ENCODE measurements at places on chromosomes 7 and 10.

- DNase-seq, result no peak
Observed at GRCh38 chr10:69405221-69405620, 11.5 kb downstream of the TACR2 start.

DNA sequence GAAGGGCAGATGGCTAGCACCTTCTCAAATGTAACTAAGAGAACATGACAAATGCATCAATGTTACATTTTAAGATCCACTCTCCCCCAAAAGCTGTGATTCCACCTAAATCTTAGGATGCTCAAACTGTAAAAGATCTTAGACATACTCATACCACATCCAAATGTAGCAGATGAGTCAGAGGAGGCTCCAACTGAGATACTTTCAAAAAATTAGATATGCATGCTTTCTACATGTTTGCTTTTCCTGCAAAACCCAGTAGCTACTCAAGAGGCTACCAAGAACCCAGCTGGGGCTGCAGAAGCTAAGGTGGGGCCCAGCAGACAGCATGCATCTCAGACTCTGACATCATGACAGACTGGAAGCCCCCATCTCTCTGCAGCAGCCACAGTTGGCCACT lies 31.4 kb upstream of the FRMD4A start:
- DNase-seq, result no peak

DNA sequence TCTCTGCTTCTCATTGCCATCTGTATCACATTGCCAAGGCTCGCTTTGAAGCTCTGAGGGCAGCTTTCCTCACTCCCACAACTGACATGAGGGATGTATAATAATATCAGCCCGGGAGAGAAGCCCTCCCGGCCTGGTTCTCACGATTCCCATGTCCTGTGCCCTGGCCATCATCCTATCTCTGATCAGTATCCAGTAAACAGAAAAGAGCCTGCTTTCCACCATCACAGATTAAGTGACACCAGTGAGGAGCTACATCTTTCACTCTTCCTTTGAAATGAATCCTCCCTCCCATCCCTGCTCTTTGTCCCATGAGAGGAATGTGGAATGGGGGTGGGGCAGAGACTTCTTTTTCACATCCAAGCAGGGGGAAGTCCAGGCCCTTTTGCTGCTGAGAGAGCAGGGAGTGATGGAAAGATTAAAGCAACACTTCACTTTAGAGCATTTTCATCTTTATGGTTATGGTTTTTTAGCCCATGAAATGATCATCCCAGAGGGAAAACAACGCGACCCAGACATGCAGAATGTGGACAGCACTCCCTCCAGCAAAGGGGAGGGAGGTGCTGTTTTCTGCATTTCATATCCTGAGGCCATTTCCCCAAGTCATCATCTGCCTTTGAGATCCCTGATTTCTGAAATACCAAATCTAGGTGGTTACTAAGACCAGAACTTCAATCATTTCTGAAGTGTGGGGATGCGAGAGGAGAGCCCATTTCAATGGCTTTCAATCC lies 84.6 kb upstream of the LYZL1 start:
- DNase-seq, result no peak

GRCh38 chr7:82559193-82559805 lies 115.7 kb upstream of the CACNA2D1 start:
- DNase-seq, result no peak

DNA sequence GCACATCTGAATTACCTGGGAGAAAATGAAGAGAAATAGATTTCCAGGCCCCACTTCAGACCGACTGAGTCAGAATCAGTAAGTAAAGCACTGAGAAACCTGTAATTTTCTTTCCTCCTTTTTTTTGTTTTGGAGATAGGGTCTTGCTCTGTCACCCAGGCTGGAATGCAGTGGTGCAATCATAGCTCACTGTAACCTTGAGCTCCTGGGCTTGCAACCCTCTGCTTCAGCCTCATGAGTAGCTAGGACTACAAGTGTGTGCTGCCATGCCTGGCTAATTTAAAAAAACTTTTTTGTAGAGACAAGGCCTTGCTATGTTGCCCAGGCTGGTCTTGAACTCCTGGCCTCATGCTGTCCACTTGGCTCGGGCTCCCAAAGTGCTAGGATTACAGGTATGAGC lies 260.2 kb downstream of the STK31 start:
- DNase-seq, result no peak

DNA sequence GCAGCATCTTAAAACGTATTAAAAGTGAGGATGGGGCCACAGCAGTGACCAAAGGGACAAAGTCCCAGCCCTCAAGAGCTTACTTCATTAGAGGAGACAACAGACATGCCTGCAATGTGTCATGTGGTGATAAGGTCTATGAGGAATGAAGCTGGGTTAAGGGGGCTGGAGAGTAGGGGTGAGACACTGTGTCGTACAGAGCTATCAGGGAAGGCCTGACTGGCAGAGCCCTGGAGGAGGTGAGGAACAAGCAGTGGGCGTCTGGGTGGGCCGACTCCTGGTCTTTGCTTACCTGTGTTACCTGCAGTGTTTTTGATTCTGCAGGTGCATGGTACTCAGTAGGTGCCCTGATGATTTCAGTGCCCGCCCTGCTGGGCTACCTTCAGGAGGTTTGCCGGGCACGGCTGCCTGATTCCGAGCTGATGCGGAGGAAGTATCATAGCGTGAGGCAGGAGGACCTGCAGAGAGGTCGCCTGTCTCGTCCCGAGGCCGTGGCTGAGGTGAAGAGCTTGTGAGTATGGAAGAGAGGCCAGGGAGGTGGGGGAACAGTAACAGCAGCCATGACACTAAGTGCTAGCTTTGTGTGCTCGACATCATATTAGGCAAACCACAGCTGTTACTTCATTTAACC lies 7.6 kb downstream of the ZFYVE27 start:
- no peak for DNase-seq

DNA sequence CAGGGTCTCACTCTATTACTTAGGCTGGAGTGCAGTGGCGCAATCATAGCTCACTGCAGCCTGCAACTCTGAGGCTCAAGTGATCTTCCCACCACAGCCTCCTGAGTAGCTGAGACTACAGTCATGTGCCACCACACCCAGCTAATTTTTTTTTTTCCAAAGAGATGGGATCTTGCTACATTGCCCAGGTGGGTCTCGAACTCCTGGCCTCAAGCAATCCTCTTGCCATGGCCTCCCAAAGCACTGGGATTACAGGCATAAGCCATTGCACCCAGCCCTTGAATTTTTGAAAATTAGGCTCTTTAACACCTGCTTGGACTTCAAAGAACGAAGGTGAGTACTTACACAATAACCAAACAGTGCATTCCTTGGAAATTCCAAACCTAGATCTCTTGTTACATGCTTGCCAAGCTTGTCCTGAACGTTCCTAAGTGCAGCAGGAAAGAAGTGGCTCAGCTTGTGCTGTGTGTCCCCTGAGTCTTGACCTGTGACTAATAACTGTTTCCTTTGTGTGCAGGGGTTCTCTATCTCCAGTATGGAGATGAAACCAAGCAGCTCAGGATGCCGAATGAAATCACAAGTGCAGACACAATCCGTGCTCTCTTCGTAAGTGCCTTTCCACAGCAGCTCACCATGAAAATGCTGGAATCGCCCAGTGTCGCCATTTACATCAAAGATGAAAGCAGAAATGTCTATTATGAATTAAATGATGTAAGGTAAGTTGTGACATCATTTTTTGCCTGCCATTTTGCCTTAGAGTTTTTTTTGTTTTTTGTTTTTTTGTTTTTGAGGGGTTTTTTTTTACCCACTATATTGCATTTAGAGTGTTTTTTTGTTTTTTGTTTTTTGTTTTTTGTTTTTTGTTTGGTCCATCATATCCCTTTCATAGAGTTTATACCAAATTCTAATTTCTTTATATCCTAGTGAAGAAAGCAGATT lies 223.8 kb downstream of the KIAA1217 start:
- DNase-seq, result no peak

GRCh38 chr10:95035332-95036295 lies 33.7 kb downstream of the CYP2C8 start:
- DNase-seq, result no peak

DNA sequence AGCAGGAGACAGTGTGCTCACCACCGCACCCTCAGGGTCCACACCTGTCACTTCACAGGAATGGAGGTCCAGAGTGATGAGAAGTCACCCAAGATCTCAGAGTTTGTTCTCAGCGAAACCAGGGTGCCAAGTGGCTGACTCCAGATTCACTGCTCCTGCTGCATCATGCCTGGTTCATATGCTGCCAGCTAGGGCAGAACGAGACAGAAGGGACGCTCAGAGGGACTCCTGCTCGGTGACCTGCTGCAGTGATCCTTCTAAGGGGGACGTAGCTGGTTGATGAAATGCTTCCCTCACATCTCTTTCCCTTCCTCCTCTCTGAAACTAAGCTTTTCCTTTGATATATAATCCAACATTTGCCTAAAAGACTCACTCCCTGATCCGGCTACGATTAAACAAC lies 248.5 kb downstream of the SFMBT2 start:
- DNase-seq, result no peak

- DNase-seq, result no peak
Observed at GRCh38 chr10:60644436-60645130, 133.7 kb upstream of the CDK1 start.

- no peak for DNase-seq
Observed at GRCh38 chr7:139640681-139641080, 117.2 kb downstream of the CLEC2L start.

GRCh38 chr7:128100949-128101713 lies 69.9 kb upstream of the LRRC4 start:
- no peak for DNase-seq

DNA sequence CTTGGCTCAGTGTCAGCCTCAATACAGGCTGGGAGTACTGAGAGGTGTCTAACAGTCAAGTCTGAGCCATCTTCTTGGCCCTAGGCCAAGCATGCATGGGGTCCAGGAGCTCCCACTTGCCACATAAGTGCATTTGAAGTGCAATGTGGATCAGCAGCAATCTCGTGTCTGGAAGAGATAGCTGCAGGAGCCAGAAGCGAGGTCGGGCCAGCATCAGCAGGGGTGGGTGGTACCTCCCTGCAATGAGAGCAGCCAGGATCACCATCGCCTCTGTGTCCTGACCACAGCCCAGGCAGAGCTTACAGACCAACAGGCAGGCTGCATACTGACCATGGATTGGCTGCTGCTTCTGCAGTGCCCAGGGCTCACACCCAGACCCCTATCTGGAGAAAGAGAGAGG lies 83.0 kb upstream of the CXCL12 start:
- DNase-seq, result no peak

DNA sequence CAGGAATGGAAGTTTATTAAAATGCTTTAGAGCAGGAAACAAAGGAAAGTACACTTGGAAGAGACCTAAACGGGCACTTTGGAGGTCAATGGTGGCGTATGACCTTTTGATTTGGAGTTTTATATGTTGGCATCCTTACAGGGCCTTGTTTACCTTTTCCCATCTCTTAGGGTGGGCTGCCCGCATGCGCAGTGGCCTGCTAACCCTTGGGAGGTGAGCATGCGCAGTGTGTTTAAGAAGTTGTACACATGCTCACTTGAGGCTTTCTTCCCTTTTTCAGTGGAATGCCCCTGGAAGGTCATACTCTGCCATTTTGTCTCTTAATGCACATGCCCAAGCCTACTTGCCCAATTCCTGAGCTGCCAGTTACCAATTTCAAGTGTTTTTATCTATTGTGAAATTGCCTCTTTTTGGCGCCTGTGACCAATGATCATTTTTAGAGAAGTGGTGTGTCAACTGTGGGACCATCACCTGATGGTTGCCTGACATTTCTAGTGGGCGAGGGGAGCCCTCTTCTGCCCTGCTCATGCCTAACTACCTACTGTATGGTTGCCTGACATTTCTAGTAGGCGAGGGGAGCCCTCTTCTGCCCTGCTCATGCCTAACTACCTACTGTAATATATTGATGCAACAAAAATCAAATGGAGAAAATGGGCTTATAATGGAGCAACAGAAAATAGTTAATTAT lies 138.0 kb downstream of the PPP1R9A start:
- DNase-seq, result no peak

- no peak for DNase-seq
Observed at GRCh38 chr10:18313140-18313530, 172.9 kb downstream of the CACNB2 start.

- no peak for DNase-seq
Observed at GRCh38 chr10:24382979-24383663, 174.2 kb downstream of the KIAA1217 start.

DNA sequence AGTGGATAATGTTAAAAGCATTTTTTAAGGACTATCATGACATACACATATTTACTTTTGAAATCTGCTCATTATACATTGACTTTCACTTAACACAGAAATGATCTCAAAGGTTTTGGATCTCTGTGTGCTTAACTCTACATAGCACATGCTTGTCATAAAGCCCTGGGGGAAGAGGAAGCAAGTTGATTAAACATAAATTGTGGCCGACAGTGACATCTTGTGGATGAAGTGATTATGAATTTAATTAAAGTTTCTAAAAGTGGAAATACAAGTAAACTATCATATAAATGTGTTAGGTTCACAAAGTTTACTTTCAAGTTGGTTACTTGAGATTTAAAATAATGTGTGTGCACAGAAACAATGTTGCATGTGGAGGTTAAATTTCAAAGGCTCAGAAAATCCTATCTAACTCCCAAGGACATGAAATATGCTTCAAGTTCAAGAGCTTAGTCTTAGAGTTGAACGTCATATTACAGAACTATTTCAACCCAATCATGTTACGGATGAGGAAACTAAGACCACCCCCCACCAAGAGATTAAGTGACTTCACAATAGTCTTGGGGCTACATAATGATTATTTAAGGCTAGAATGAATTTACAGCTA lies 1247.8 kb downstream of the GATA3 start:
- no peak for DNase-seq

DNA sequence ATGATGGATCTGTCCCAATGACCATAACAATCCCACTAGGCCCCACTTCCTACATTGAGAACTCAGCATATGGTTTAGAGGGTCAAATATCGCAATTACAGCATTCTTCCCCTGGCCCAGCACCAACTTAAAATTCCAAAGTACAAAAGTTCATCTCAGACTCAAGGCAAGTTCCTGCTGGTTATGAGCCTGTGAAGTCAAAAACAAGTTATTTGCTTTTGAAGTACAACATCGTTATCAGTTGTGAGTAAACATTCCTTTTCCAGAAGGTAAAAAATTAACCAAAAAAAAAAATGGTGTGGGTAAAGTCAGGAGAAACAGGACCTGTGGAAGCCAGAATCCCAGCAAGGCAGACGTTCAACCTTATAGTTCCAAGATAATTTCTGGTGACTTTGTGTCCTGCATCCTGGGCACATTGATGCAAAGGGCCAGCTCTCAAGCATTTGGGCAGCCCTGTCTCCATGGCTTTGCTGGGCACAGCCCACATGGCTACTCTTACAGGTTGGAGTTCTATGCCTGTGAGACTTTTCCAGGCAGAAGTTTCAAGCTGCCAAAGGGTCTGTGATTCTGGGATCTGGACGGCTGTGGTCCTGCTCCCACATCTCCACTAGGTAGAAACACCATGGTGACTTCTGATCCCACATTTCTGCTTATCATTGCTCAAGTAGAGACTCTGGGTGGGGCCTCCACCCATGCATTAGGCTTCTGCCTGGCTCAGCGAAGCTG lies 37.5 kb downstream of the AKR1C8 start:
- no peak for DNase-seq

Measured in activated T-cell treated with anti-CD3 and anti-CD28 coated beads for 48 hours (primary cell).